ENCODE measurements at places on chromosomes 1 and 21. TPM values are rescaled to one million over a fixed set of nuclear protein-coding genes. Genes with fewer than 3 reads are reported as not detected.

DNA sequence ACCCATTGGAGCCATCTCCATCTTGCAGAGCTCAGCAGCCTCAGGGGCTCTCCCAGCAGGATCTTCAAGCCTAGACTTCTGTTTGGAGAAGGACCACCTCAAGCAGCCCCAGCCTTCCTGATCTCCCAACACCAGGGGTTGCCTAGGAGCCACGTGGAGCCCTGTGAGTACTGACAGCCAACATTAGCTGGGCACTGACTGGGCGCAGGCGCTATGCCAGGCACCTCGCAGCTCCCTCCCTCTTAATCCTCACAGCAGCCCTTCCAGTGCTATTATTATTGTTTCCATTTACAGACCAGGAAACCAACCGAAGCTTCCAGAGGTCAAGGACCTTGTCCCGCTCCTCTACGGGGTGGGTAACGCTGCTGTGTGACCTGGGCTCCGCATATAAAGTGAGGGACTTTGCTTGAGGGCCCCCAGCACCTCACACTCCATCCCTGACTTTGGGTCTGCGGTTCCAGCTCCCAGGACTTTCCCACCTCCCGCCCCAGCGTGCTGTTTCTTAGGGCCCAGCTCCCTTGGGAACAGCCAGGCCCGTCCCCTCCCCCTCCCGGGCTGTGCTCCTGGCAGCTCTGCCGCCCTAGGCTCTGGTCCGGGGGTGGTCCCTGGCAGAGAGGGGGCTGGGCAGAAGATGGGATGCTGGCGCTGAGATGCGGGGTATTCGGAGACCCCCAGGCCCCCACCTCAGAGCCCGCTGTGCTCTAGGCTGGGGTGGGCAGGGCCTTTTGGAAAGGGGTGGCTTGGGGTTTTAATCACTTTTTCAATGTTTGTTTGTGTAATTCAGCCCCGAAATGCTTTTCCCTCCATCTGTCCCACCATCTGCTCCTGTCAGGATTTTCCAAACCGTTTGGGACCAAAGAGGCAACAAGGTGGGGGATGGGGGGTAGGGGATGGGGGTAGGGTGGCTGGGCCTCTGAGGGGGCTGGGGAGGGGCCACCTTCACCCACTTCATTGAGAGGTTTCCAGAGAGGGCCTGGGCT, 4.1 kb upstream of the HPCA start:
- DNase-seq, result no peak

Gene SUCO
- 21.5 TPM for total RNA-seq

- DNase-seq, result no peak
These were observed 84.3 kb downstream of the WDR64 start for GRCh38 chr1:241736387-241736786.

GRCh38 chr1:65267683-65268082, 41.7 kb upstream of the DNAJC6 start:
- no peak for DNase-seq

Gene DESI2
- 34.9 TPM for total RNA-seq

Gene LRRC8C
- total RNA-seq, result 78.1 TPM

Gene CACNA1S
- not detected for total RNA-seq

DNA sequence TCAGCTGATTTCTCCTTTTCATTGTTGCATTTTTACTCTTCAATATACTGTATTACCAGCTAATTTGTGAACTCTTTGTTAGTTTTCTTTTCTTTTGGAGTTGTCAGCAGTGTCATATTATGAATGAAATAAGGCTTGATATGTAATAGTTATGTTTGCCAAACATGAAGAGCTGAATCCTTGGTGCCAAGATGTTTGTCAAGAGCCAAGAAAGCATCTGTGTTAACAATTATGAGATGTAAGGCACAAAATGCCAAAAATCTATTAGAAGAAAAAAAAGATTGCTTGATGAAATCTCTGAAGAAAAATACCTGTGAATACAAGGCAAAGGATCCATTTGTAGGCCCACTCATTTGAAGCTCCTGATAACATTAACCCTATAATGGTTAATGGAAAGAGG, 48.4 kb upstream of the RNPC3 start:
- no peak for DNase-seq

Gene ST7L
- 10.1 TPM for total RNA-seq

Gene DFFA
- 73.4 TPM for total RNA-seq

DNA sequence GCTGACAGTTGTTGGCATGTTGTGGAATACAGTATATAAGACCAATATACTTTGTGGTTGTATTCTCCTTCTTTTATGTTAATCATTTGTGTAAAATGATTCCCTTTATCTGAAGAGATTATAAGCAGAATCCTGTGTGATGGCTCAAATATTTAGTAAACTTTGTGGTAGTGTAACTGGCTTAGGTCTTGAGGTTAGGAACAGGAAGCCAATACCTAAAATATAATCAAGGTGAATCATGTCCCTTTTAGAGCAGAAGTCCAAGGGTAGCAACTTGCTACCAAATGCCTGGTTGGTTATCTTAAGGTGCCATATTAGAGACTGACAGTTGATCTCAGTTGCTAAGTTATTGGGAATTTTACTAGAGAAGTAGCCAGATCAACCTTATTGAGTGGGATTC, 398.5 kb upstream of the ADAMTS5 start:
- DNase-seq, result no peak

DNA sequence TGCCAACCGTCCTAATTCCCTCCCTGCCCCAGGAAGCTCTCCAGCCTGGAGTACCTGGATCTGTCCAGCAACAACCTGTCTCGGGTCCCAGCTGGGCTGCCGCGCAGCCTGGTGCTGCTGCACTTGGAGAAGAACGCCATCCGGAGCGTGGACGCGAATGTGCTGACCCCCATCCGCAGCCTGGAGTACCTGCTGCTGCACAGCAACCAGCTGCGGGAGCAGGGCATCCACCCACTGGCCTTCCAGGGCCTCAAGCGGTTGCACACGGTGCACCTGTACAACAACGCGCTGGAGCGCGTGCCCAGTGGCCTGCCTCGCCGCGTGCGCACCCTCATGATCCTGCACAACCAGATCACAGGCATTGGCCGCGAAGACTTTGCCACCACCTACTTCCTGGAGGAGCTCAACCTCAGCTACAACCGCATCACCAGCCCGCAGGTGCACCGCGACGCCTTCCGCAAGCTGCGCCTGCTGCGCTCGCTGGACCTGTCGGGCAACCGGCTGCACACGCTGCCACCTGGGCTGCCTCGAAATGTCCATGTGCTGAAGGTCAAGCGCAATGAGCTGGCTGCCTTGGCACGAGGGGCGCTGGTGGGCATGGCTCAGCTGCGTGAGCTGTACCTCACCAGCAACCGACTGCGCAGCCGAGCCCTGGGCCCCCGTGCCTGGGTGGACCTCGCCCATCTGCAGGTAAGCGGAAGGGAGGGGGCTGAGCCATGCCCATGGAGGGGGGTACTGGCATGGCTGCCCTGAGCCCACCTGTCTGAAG, 16.5 kb downstream of the PODN start:
- DNase-seq, result no peak

GRCh38 chr1:19735440-19736127, 64.1 kb downstream of the TMCO4 start:
- DNase-seq, result no peak

Gene DENND2D
- total RNA-seq, result 158 TPM

DNA sequence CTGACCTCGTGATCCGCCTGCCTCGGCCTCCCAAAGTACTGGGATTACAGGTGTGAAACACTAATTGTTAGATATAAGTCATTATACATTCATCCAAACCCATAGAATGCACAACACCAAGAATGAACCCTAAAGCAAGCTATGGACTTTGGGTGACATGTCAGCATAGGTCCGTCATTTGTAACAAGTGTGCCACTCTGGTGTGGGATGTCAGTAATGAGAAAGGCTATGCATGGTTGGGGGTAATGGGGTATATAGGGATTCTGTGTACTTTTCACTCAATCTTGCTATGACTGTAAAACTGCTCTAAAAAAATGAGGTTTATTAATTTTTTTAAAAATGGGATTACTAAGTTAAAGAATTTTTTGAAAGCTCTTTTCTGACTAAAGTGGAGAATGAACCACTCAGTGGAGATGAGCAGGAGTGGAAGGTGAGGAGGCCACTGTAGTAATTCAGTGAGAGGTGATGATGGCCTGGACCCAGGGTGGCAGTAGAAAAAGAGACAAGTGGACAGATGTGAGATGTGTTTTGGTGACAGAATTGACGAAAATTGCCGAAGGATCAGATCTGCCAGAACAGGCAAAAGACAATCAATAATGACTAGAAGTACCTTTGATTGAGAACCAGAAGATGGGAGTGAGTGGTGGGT, 21.3 kb upstream of the S1PR1 start:
- DNase-seq, result no peak

Gene RXFP4
- not detected for total RNA-seq

Gene MYOG
- not detected for total RNA-seq

DNA sequence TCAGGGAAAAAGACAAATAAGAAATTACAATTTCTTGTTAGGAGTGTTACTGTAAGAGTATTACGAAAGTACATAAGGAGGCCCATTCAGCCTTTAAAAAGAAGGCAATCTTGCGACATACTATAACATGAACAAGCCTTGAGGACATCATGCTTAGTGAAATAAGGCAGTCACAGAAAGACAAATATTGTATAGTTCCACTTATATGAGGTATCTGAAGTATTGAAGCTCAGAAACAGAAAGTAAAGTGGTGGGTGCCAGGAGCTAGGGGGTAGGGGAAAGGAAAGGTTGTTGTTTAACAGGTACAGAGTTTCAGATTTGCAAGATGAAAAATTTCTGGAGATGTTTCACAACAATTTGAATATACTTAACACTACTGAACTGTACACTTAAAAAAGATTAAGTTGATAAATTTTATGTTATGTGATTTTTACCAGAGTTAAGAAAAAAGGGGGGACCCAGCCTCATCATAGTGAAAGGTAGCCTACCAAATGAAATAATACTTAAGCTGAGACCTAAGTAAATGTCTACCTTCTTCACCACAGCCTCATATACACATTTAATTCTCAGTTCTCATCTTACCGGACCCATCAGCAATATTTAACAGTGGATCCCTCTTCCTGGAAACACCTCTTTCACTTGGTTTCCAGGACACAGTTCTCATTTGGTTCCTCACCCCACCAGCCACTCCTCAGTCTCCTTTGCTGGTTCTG, 19.5 kb downstream of the USP24 start:
- DNase-seq, result no peak

GRCh38 chr1:156813750-156814570, 2.7 kb downstream of the SH2D2A start:
- peak; percentile 81 for DNase-seq

DNA sequence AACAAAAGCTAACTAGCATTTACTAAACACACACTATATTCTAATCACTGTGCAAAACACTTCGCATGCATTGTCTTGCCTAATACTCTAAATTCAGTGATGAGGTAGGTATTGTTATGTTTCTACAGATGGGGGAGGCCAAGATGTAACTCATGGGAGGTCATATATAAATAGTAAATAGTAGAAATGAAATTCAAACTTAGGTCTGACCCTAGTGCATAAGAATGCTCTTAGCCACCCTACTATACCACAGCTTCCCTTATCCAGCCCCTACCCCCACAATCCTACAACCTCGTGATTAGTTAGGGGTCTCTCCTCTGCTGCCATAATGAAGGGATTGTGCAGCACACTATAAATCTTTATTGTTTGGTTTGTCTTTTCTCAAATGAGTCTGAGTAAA, 3.3 kb downstream of the PFDN2 start:
- DNase-seq, result no peak

Gene GBP3
- total RNA-seq, result 2.5 TPM

DNA sequence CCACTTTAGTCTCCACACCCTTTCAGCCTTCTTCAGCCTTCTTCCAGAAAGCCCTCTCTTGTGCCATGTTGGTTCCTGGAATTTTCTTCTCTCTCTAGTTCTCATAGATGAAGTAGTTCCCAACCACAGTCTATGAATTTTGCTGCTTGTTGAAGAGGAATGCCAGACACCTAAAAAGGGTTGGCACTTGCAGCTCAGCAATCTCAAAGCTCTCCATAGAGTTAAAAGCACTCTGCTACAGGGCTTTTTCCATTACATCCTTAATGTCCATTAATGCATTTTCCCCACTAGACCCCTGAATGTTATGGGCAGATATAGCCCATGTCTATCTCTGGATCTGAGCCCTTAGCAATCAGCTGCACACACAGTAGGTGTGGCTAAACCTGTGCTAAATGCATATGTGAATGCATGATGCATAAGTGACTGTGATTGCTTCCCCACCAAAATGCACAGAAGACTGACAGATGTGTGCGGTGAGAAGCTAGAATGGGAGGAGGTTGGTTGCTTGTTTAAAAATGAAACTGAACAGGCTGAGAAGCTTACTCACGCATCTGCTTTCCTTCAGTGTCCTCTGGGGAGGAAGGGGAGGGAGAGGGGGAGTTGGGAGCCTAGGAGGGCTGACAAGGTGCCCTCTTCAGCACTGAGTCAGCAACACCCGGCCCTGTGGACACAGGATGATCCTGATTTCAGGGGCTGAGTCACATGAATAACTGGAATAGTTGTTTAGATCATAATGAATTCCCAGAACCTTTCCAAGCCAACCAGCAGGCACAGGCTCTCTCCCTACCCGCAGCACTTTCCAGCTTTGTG, 146.1 kb upstream of the FGGY start:
- no peak for DNase-seq

- DNase-seq, result no peak
These were observed 11.0 kb upstream of the RIMS3 start for GRCh38 chr1:40676501-40676900.

- no peak for DNase-seq
These were observed 30.1 kb downstream of the SMYD2 start for GRCh38 chr1:214310777-214311690.

GRCh38 chr1:83900524-83900923, 98.4 kb downstream of the TTLL7 start:
- no peak for DNase-seq

GRCh38 chr1:71964188-71964587, 318.2 kb downstream of the NEGR1 start:
- no peak for DNase-seq

DNA sequence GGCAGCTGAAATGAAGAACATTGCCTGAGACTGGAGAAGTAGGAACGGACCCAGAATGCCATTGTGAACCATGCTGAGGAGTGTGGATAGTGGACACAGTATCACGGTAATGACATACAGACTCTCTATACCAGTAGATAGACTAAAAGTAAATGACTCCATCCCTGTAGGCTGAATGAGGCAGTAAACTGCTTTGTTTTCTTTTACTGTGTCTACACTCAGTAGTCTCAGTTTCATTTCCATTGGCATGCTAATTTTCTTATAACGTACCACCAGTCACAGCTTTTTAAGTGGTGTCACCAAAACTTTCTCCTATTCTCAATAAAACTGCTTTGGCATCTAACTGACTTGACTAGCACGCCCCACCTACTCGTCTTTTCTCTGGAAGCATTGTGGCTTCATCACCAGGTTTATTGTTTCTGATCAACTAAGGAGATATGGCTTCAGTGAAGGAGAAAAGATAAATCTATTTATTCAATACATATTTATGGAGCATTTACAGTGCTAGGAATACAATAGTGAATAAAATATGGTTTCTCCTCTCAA, 8.4 kb upstream of the ZNF697 start:
- no peak for DNase-seq

GRCh38 chr1:153292740-153293479, 19.8 kb downstream of the PGLYRP3 start:
- DNase-seq, result no peak

Gene C4BPB
- 0.29 TPM for total RNA-seq

- DNase-seq, result no peak
These were observed 1604.7 kb downstream of the PLA2G4A start for GRCh38 chr1:188433425-188433824.

Gene ITLN2
- not detected for total RNA-seq

Measured in activated T-cell treated with anti-CD3 and anti-CD28 coated beads, Interleukin-2, amount 50 U/mL, for 4 hours (primary cell).